ENCODE measurements at places on chromosomes 7 and 10. TPM values are rescaled to one million over a fixed set of nuclear protein-coding genes. Genes with fewer than 3 reads are reported as not detected.

DNA sequence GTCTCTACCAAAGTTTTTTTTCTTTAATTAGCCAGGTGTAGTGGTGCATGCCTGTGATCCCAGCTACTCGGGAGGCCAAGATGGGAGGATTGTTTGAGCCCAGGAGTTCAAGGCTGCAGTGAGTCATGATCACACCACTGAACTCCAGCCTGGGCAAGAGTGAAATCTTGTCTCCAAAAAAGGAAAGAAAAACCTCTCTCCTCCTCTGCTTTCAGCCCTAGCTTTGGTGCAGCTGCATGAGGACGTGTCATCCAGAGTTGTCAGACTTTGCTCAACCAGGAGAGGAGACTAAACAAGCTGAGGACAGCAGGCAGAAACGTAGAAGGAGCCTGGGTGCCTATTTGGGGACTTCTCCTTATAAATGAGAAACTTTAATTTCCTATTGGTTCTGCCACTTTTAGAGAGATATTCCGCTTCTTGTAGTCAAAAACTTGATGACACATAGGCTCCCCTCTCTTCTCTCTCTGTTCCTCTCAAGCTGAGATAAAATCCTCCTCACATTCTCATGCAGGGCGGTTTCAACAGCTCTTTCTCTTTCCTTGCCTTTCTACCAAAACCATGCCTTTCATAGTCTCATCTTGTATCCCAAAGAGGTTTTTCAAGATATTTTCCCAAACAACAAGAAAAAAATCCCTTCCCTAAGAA lies 205.4 kb downstream of the ARHGAP12 start:
- no peak for DNase-seq
- no peaks in the 10 kb centered on the region for H3K27me3 ChIP-seq
- H3K4me1 ChIP-seq, result no peaks in the 10 kb centered on the region
- no peak overlapping the region for H3K4me3 ChIP-seq
- H3K36me3 ChIP-seq, result no peaks in the 10 kb centered on the region

Gene NEUROD6
- not detected for total RNA-seq

Gene FAM20C
- 38.9 TPM for total RNA-seq

- no peak for DNase-seq
- no peaks in the 10 kb centered on the region for H3K27me3 ChIP-seq
- H3K27ac ChIP-seq, result no peak overlapping the region
- H3K4me1 ChIP-seq, result no peaks in the 10 kb centered on the region
- H3K4me3 ChIP-seq, result no peak overlapping the region
- H3K36me3 ChIP-seq, result no peaks in the 10 kb centered on the region
Observed at GRCh38 chr7:96861-97260, 95.5 kb upstream of the FAM20C start.
